ENCODE measurements at places on chromosomes 3 and 15.

GRCh38 chr15:56344336-56344735, 20.9 kb upstream of the TEX9 start:
- DNase-seq = no peak

DNA sequence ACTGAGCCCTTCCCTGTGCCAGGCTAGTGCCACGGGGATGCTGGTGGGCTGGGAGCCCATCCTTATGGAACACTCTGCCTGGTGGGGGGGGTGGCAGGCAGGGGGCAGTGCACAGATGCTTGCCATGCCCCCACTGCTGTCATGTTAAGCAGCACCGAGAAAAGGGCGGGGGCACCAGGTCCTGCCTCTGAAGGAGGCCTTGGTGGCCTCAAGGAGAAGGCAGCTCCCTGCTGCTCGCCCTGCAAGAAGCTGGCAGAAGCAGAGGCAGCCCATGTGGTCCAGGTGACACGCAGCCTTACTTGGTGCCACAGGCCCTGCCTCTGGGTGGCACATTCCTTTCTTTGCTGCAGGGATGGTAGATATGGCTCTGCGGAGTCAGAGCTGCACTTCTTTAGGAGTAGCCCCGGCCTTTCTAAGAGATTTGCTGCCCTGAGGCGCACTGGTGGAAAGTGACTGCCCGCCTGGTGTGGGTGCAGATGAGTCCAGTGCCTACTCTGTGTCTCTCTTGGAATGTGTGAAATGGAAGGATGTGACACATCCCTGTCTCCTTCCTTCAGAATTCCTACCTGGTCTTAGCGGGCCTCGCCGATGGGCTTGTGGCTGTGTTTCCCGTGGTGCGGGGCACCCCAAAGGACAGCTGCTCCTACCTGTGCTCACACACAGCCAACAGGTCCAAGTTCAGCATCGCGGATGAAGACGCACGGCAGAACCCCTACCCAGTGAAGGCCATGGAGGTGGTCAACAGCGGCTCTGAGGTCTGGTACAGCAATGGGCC, 145.8 kb downstream of the LRRK1 start:
- DNase-seq = no peak

GRCh38 chr3:48446425-48447193, at the start of gene ATRIP:
ATRIP (plus strand) TSS chr3:48446737; CDS start chr3:48446846, 109 bp downstream.
- peak; percentile 84 for DNase-seq

DNA sequence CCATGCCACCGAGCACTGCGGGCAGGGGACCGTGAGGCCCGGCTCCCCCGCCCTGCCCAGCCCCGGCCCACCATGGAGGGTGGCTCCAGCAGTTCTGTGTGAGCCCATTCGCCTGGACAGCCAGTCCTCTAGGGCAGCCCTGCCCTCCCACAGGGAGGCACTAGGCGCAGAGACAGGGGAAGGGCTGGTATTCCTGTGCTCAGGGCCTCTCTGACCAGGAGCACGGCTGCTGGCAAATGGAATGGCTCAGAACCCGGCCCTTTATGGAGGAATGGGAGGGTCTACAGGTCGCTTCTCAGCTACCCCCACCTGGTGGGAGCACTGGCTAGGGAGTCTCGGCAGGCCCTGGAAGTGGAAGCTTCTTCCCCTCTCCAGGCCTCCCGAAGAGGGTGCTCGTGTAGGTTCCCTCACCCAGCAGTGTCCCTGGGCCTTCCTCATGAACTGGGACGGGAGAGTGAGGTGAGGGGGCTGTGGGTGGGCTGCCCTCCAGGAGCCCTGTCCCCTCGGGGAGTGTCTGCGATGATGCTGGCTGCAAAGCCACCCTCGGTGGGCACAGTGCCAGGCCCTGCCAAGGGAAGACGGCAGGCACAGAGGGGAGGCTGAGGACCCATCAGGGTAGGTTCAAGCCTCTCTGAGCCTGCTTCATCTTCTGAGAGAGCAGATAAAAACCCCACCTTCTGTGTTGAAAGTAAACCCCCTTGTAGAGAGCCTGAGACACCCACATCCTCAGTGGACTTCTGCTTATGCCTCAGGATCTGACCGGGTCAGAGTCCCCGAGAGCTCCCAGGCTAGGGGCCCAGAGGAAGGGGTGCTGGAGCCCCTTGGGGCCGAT, 1.5 kb downstream of the MELTF start:
- DNase-seq = no peak

GRCh38 chr3:188090620-188091309, 63.2 kb upstream of the LPP start:
- DNase-seq = no peak

DNA sequence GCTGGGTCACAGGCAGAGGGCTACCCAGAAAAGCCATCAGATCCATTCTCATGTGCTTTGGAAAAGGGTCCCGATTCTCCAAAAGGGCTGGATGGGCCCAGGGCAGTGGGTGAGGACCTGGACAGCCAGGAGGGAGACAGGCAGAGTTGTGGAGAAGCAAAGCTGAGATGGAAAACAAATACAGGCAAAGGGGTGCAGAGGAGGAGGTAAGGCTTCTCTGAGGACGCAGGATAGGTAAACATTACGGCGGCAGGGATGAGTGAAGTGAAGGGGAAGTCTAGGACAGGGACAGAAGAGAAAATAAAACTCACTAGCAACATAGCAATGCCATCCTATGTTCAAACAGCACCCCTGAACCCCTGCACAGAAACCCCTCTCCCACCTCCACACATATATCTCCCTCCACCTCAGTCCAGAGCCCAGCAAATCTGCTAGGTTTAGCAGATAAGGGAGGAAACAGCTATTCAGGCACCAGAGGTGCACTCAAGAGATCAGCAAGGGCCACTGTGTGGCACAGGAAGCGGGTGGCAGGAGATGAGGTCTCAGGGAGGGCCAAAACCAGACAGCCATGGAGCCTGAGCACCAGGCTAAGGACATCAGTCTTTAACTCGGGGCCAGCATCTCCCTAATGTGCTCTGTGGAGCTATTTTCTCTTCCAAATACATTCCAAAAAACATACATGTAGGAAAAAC, 51.3 kb downstream of the HOMER2 start:
- no peak for DNase-seq

- DNase-seq = no peak
Observed at GRCh38 chr3:138254216-138254615, 67.1 kb downstream of the ARMC8 start.

- no peak for DNase-seq
Observed at GRCh38 chr3:33426630-33427317, 13.4 kb downstream of the UBP1 start.

DNA sequence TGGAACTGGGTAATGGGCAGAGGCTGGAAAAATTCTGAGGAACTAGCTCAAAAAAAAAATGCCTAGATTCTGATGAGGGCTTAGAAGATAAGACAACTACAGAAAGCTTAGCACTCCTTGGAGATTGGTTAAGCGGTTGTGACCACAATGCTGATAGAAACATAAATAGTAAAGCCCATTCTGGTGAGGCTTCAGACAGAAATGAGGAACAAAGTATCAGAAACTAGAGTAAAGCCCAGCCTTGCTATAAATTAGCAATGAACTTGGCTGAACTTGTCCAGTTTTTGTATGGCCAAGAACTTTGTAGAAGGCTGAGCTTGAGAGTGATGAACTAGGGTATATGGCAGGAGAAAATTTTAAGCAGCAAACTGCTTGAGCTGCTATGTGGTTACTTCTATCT, 25.4 kb downstream of the GOLGB1 start:
- DNase-seq = no peak

DNA sequence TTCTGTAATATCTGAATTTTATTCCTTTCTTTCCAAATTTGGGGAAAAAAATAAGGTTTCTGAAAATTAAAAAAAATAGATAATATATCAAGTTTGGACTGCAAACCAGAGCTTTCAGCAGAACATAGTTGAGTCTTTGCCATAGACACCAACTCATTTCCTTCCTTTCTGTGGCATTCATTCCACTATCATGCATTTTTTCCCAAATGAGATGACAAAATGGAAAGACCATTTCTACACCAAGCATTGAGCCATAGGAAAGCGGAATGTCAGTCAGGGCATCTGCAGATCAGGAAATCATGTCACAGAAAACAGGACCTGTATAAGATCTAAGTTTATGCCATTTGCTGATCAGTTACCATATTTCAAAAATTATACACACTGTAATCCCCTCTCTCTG, 333.3 kb upstream of the THBS1 start:
- no peak for DNase-seq

DNA sequence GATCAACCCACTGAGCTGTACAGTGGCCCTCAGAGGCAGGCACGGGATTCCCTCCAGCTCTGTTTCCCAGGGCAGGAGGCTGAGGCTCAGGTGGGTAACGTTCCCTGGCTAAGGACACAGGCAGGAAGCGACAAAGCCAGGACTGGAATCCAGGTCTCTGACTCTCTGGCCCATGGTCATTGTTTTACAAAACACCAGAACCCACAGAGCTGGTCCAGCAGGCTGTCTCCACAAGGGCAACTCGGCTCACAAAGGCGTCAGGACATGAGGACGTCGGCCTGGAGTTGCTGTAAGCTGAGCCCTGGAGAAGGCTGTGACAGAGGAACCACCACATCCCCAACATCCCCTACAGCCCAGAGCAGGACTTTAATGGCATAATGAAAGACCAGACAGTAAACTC, 30.7 kb downstream of the NUP210 start:
- no peak for DNase-seq

DNA sequence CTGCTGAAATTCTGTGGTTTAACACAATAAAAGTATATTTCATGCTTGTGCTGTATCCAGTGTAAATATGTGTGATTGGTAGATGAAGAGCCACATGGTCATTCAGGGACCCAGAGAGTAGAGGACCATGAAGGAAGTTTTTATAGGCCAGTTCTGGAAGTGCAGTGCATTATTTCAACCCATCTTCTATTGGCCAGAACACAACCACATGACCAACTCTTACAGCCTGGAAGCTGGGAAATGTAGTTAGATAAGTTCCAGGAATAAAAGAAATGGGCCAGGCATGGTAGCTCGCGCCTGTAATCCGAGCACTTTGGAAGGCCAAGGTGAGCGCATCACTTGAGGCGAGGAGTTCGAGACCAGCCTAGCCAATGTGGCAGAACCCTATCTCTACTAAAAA, 21.4 kb upstream of the PRTG start:
- no peak for DNase-seq

DNA sequence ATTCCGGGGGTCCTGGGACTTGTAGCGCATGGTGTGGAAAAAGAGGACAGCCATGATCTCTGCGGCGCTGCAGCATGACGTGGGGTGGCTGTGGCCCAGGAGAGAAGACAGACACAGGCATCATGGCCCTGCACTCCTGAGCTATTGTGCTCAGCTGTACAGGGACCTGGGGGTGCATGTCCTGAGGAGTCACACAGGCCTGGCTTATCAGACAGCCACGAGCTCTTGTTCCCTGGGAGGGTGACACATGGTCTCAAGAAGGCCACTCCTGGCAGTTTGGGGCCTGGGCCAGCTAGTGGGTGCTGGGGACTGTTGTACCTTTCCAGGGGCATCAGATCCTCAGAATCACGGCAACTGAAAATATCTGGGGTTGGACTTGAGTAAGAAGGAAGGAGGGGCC, 13.7 kb downstream of the TKT start:
- no peak for DNase-seq

DNA sequence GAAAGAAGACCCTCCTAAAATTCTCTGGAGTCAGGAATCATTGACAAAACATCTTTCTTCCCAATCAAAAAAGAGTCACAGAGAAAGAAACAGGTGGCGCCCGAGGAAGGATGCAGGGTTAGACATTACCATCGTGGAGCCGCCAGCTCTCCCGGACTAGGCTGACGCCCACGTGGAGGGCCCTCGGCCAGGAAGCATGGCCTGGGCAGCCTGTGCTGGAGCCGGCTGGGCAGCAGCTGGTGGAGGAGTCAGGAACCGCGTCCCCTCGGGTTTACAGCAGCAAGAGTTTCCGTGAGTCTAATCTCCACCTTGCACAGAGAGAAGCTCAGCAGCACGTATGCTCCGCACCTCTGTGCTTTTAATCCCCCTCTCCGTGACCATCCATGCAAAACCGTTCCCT, 533.7 kb upstream of the ATP11B start:
- DNase-seq = no peak

DNA sequence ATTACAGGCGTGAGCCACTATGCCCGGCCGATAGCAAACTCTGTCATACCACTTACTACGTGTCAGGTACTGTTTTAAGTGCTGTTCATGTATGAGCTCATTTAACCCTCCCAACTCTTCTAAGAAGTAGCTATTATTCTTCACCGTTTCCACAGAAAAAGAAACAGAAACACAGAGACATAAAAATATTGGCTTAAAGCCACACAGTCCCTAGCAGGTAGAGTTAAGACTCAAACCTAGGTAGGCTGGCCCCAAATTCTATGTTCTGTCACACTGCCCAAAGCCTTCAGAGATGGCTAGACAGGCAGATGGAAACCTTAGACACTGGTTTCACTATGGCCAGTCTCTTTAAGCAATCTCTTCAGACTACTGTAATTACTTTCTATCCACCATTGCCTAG, 149.8 kb upstream of the KCNMB2 start:
- no peak for DNase-seq

- no peak for DNase-seq
Observed at GRCh38 chr3:171095063-171095462, 68.5 kb upstream of the SLC2A2 start.

DNA sequence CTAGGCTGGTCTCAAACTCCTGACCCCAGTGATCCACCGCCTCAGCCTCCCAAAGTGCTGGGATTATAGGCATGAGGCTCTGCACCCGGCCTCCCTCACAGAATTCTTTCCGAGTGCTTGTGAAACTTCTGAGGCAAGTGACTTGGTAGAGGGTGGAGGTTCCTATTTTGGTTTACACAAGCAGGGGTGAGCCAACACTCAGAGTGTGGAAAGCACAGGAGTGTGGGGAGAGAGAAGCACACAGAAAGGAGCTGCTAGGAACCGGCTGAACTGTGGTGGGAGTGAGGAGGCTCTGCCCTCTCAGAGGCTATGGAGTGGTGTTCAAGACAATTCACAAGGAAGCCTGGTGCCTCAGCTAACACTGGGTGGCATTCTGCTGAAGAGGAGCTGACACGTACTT, 7.7 kb downstream of the CAPN3 start:
- no peak for DNase-seq

- DNase-seq = no peak
Observed at GRCh38 chr3:13401149-13401548, 19.0 kb downstream of the NUP210 start.

DNA sequence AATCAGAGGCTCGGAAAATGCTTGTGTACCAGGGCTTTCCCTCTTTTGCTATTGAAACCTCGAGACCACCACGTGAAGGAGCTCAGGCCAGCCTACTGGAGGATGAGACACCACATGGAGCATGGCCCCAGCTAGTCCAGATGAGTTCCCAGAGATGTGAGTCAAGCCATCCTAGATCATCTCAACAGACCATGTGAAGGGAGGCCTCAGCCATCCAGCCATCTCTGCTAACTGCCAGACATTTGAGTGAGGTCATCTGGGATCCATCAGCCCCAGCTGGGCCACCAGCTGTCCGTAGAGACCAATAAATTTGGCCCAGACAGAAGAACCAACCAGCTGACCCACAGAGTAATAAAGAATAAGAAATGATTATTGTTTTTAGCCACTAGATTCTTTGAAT, 62.8 kb upstream of the PROK2 start:
- DNase-seq = no peak

DNA sequence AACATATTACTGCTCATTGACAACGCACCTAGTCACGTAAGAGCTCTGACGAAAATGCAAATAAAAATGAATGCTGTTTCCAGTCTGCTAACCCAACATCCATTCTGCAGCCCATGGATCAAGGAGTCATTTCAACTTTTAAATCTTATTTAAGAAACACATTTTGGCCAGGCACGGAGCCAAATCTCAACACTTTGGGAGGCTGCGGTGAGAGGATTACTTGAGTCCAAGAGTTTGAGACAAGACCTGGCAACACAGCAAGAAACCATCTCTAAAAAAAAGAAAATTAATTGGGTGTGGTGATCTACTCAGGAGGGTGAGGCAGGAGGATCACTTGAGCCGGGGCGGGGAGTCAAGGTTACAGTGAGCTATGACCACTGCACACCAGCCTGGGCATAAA, 22.4 kb upstream of the TM4SF19 start:
- DNase-seq = no peak
